ENCODE measurements at places on chromosomes 7 and 10. TPM values are rescaled to one million over a fixed set of nuclear protein-coding genes. Genes with fewer than 3 reads are reported as not detected.

- no peak for DNase-seq
Measured at GRCh38 chr7:45718464-45719330, 144.5 kb downstream of the ADCY1 start.

- no peak for DNase-seq
Measured at GRCh38 chr10:123603130-123603529, 63.0 kb upstream of the GPR26 start.

DNA sequence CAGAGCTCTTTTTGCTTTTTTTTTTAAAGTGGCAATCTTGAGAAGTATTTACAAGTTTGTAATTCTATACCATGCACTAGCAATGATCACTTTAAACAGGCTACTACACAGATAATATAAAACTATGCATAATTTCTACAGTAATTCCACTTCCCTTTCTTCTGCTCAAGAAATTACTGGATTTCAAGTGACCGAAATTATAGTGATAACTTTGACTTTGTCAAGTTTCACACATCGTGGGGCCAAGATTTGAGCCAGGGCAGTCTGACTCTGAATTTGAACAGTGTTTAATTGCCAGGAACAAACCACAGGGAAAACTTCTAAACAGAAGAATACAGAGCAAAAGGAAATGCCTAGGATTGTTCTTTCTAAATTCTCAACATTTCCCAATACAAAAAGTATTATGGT is 288.3 kb upstream of the MKLN1 start:
- DNase-seq, result peak; percentile 48

- no peak for DNase-seq
Measured at GRCh38 chr10:14451341-14451740, 120.6 kb upstream of the FRMD4A start.

DNA sequence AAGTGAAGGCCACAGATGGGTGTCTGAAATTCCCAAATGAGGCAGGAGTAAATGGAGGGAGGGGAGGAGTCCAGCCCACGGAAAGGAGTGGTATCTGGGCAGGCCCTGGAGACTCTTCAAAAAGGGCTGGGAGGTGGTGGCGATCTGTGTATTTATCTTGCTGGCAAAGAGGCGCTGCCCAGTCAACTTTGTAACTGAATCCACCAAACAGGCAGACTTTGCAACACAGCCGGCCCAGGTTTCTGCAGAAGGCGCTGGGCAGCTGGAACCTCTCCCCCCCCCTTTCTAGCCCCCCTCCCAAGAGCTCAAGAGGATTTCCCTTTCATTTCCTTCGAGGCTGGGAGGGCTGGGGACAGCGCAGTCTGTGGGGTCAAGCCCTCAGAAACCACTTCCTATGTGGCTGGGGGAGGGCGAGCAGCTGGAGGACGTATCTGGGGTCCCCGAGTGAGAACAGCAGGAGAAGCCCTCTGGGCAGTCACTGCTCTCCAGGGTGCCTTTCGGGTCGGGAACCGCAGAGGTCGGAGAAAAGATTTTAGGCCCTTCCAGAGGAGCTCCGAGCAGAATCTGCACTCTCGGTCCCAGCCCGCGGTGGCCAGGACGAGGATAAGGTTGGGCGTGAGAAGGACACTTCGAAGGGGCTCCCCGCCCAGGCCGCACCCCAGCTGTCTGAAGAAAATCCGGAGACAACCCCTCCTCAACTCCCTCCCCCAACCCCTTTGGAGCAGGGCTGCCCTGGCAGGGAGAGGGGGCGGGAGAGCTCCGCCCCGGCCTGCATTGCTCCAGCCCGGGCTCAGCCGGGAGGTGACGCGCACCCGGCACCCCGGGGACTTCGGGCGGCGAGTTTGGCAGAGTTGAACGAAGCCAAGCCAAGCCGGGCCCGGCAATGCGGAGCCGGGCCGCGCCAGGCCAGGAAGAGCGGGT is 965 bp downstream of the ZCCHC24 start:
- DNase-seq, result peak; percentile 16

DNA sequence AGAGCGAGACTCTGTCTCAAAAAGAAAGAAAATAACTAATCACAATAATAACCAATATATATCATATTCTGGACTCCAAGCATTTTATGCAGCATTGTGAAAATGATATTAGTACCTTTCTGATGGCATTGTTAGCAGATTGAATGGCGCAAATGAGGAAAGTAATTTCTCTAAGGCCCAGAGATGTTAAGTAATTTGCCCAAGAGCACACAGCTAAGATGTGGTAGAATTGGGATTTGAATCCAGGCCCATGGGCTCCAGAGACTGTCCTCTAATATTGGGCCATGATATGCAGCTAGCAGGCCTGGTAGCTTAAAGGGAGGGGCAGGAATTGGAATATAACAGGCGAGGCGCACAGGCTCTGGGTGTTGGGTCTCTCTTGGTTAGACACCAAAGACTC is 44.1 kb downstream of the ZNF503 start:
- no peak for DNase-seq

- DNase-seq, result no peak
Measured at GRCh38 chr7:155734445-155734809, 77.8 kb downstream of the SHH start.

DNA sequence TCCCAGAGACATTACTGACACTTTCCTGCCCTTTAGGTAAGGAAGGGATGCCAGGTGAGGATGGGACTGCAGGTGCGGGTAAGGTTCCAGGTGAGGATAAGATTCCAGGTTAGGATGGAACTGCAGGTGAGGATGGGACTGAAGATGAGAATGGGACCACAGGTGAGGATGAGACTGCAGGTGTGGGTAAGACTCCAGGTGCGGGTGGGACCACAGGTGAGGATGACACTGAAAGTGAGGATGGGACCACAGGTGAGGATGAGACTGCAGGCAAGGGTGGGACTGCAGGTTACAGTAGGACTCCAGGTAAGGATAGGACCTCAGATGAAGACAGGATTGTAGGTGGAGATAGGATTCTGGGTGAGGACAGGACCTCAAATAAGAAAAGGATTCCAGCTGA is 322.3 kb downstream of the WDR37 start:
- no peak for DNase-seq

DNA sequence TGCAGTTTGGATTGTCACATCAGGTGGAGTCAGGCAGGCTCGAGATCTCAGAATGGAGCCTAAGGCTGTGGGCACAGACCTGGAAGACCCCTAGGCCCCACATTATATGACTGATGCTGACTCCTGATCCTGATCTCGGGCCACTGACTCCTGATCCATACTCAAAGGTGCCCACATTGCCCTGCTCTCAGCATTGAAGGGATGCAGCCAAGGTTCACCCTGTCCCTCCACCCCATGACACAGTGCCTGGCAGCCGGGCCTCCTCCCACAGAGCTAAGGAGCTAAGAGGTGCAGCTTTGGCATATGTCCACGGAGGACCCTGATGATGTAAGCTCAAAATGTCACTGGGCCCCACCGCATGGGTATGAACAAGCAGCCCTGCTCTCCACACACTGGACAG is 36.6 kb downstream of the TCERG1L start:
- no peak for DNase-seq

DNA sequence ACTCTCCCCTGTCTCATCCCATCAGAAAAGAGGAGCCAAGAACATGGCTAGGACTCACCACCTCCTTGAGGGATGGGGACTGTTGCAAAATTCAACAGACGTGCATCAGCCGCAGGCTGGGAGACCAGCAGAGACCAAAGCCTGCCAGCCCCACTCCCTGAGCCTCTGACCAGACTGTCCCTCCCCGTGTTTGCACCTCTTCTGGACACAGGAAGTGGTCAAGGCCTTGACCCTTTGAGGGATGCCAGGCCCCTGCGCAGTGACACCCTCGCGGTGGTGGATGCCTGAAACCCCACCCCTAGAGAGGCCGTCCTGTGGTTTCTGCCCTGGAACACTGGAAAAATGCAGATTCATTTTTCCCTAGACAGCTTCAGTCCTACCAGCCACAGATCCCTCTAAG is 128.4 kb upstream of the TCF7L2 start:
- no peak for DNase-seq

DNA sequence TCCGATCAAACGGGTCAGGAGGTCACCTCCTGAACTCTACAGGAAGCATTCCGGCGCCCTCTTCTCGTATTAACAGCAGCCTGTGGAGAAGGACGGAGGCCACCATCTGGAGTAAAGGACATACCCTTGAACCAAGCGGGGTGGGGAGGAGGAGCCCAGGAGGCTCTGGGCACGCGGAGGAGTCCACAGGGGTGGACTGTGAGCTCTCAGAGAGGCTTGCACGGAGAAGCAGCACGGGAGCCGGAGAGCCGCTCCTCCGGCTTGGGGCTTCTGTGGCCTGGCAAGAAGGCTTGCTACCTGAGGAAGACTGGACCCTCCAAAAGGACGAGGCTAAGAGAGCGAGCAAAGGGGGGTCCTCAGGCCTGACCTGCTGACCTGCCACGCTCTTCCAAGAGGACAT is 77.9 kb downstream of the MAD1L1 start:
- no peak for DNase-seq

GRCh38 chr10:29023678-29024077 is 265.2 kb upstream of the LYZL1 start:
- DNase-seq, result no peak

- no peak for DNase-seq
Measured at GRCh38 chr7:98312201-98312600, 30.7 kb downstream of the BRI3 start.

DNA sequence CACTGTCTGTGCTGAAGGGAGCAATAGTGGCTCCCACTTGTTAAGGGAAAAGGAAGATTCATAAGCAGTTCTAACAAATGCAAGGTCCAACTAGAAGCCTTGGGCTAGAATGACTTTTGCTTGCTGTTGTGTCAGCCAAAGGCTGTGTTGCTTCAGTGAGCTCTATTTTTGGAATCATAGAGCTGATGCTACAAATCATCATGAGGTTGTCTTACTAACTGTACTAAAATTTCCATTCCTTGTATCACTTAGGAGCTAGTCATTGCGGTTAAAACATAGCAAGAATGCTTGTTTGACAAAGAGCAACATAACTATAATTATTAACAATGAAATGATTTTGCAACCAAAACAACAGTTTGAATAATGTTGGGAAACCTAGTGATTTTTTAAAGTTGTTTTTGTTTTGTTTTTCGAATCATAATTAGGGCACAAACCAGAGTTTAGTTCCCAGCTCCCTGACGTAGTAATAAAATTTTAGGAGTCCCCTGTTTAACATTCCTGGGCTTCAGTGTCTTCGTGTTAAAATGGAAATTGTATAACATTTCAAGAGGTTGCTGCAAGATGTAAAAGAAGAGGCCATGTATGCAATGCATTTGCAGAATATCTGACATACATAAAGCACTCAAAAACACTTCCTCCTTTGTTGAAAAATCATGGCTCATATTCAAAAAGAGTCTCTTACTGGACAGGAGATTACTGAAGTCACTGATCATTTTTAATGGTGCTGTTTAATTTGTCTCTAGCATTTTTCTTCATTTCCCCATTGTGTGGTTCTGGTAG is 183.4 kb downstream of the MACC1 start:
- DNase-seq, result no peak

- no peak for DNase-seq
Measured at GRCh38 chr7:837001-837400, 4.7 kb downstream of the SUN1 start.

GRCh38 chr10:75356484-75356883 is 45.1 kb downstream of the ZNF503 start:
- no peak for DNase-seq

DNA sequence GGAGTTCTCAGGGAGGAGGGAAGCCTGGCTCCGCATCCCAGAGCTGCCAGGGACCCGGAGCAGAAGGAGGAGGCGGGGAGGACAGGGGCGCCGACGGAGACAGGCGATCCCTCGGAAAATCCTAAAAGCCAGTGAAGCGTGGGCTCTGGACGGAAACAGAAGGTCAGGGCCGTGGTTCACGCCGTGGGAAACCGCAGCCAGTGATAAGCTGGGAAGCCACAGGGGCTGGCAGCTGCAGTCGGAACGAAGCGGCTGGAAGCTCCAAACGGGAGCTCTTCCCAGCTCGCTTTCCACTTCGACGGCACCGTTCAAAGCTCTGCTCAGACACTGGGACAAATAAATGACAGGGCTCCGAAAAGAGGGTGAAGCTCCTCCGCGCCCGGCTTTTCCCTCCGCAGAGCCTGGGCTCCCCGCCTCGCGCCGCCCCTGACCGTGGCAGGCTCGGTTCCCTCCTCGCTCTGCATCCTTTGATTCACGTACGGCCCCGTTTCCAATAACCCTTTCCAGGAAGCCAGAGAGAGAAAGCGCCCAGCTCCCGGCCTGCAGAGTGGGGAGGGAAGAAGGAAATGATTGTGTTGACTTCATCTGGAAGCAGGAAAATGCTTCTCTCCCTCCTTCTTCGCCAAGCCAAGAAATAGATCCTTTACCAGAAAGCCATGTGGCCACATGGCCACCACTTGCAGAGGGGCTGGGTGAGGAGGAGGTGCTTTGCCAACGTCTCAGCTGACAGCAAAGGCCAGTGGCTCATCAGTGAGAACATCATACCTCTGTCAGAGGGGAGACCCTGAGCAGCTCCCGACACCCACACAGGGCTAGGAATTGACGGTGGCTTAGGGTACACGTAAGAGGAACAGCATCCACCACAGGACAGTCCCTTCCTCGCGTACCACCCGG is 57.4 kb downstream of the ADRB1 start:
- DNase-seq, result no peak

- DNase-seq, result peak; percentile 55
Measured at GRCh38 chr7:48108959-48109847, 20.1 kb downstream of the UPP1 start.

DNA sequence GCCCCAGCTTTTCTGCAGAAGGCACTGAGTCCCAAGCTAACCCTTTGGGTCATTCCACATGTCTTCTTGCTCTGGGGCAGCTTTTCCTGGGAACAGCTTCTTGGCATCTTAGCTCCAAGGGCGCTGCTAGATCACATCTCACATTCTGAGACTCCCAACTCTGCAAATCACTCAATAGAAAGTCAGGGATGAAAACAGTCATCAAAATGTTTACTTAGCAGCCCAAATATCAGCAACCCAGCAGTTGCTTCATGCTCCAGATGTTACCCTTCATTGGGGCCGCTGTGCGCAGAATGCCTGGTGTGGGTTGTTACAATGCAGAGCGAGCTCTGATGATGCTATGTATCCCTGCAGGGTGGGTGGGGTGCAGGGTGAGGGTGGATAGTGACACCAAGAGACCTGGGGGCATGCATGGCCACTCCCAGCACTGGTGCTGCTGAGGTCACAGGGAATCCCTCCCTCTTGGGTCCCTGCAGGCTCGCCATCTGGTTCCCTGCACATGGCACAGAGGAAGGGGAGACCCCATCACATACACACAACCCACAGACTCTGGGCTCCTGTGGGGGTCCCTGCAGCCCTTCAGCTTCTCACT is 19.0 kb downstream of the WDFY4 start:
- no peak for DNase-seq

GRCh38 chr7:106281127-106281526 is 3.7 kb downstream of the NAMPT start:
- no peak for DNase-seq

The RPEL1 gene
- total RNA-seq, result 0.05 TPM

The KCP gene
- total RNA-seq, result 0.03 TPM

The C10orf105 gene
- total RNA-seq, result not detected

The SPDYE16 gene
- not detected for total RNA-seq

The STEAP4 gene
- total RNA-seq, result not detected

The BRAT1 gene
- total RNA-seq, result 87.1 TPM

The C7orf25 gene
- 9.0 TPM for total RNA-seq

The IFIT1B gene
- total RNA-seq, result not detected

The LRGUK gene
- total RNA-seq, result 9.9 TPM

The PAX4 gene
- not detected for total RNA-seq

The TBC1D12 gene
- total RNA-seq, result 9.6 TPM

The RBP3 gene
- not detected for total RNA-seq

The ASB4 gene
- 156 TPM for total RNA-seq

Data from SK-MEL-5 (cell line).